ENCODE measurements at places on chromosomes 3 and 15.

- DNase-seq, result no peak
Measured at GRCh38 chr15:101293122-101293521, 1.9 kb downstream of the SNRPA1 start.

- no peak for DNase-seq
Measured at GRCh38 chr3:43036621-43037423, 57.7 kb downstream of the GASK1A start.

GRCh38 chr3:72386327-72387000 is 461.8 kb downstream of the SHQ1 start:
- DNase-seq, result no peak

DNA sequence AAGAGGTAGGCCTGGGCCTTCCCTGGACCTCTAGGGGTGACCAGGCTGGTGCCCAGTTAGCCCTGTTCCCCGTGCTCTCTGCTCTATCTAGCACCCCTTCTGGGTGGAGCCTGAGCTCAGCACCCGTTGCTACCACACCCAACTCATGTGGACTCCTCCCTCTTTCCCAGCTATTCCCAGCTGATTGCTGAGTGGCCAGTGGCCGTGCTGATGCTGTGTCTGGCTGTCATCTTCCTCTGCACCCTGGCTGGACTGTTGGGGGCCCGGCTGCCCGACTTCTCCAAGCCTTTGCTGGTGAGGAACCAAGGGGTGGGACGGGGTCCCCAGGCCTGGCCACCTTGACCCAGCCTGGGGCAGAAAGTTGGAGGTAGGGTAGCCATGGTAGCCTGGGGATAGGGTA is 6.2 kb downstream of the DISP2 start:
- DNase-seq, result no peak

DNA sequence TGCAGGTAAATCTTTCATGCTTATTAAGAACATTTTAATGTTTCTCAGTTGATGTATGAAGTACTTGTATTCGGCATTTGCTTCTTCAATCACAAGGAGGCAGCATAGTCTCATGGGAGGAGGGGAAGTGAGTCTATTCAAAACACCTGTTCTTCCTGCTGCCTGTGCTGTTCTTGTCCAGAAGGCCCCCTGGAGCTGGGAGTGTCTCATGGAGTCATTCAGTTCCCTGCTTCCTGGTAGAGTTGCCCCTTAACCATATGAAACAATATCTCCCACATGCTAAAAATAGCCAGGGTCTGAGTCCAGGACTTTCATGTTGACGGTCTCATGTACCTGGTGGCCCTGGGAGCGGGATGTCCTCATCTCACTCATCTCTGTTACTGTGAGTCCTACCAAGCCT is 15.5 kb upstream of the PPP1R2 start:
- peak; percentile 53 for DNase-seq
